NCI-H1417 treated with DMSO at 0.1 percent for 48 hours (cell line): ENCODE measurements at places on chromosomes 4 and X.

DNA sequence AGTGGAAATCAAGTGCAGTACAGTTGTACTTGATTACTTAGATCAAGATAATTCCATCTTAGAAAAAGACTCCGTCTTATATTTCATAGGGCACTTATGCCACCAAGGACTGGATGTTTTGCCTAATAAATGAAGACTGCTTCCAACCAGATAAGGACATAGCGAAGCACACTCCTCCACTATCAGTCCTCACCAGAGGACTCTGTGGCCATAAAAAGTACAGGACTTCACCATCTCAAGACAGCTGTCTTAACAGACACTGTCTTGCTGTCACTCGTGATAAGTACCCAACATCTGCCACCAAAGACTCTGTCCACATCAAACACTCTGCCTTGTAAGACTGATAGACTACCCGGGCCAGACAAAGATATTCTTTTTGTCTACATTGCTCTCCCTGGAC, 352.0 kb downstream of the TRAM1L1 start:
- DNase-seq: no peak

DNA sequence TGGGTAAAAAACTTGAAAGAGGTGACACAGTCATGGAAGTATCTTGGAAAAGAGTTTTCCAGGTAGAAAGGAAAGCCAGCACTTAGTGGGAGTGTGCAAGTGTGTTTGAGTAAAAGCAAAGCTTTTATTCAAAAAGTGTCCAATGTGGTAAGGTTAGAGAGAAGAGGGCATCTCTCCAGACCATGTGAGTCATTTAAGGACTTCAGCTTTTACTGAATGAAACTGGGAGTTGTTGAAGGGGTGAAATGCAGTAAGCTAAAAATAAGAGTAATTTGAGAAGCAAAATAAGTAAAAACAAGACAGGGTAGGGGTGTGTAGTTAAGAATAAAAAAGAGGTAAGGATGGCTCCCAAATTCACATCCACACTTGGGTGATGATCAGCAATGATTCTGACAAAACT, 238.9 kb downstream of the SLC7A11 start:
- no peak for DNase-seq

- DNase-seq: no peak
Observed at GRCh38 chrX:23012636-23013035, 12.9 kb downstream of the DDX53 start.

GRCh38 chrX:142999199-142999701, 26.5 kb upstream of the SPANXN4 start:
- DNase-seq: no peak

- DNase-seq: no peak
Observed at GRCh38 chrX:124348885-124349453, 2.6 kb downstream of the SH2D1A start.

GRCh38 chrX:55149242-55149641, 60.4 kb downstream of the PAGE2 start:
- no peak for DNase-seq

DNA sequence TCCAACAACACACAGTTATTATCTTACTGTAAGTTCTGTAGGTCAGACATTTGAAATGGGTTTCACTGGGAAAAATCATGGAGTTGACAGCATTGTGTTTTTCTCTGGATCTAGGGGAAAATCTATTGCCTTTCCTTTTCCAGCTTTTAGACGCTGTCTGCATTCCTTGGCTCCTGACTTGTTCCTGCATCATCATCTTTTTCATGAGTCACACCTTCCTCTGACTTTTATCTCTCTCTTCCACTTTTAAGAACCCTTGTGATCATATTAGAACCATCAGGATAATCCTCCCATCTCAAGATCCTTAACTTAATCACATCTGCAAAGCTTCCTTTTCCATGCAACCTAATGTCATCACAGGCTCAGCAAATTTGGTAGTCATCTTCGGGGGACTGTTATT, 1454.8 kb downstream of the RPA4 start:
- DNase-seq: no peak

GRCh38 chrX:31166416-31166815, 94.6 kb upstream of the FTHL17 start:
- DNase-seq: no peak

DNA sequence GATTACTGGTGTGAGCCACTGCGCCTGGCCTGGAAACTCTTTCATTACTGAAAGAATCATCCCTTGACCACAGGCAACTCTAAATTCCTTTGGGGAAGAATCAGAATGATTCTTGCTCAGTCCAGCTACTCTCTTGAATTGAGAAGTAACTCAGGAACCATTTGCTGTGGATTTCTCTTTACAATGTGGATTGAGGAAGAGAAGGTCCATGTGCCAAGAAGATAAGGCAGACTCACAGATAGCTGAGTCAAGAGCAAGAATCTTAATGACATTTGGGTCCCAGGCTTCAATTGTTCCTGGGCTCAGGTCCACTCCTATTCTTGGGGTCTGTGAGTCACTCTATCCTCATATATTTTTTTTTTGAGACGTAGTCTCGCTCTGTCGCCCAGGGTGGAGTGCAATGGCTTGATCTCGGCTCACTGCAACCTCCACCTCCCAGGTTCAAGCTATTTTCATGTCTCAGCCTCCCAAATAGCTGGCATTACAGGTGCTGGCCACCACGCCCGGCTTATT, 6.2 kb upstream of the MGARP start:
- DNase-seq: no peak
